ENCODE measurements at places on chromosomes 16 and 17.
A peak's percentile ranks its signal among the peaks of the same experiment; 100 is the strongest.

GRCh38 chr17:83132251-83133081 lies 53.1 kb downstream of the METRNL start:
- no peak for DNase-seq

GRCh38 chr16:28053461-28053860 lies 10.1 kb downstream of the GSG1L start:
- DNase-seq = no peak

DNA sequence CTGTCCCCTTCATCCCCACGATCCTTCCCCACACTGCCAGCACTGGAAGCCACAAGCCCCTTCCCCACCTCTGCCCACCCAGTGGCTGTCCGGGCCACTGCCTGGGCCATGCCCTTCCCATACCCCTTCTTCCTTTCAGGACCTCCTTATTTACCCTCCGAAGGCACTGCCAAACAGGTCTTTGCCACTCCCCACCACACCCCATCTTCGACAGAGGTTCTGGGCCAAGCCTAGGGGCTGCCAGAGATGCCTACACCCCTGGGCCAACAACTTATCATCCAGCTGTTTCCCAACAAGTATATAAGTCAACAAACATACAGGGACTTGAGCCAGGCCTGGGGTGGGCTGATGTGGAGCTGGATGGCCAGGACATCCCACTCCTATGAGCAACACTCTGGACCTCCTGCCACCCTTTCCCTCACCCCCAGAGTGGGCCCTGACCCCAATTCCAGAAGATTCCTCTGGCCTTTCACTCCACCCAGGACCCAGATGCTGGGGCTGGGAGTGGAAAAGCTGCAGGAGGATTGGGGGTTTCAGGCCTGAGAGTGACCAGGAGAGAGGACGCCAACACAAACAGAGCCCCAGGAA lies 1.5 kb upstream of the PPP1R1B start:
- no peak for DNase-seq

DNA sequence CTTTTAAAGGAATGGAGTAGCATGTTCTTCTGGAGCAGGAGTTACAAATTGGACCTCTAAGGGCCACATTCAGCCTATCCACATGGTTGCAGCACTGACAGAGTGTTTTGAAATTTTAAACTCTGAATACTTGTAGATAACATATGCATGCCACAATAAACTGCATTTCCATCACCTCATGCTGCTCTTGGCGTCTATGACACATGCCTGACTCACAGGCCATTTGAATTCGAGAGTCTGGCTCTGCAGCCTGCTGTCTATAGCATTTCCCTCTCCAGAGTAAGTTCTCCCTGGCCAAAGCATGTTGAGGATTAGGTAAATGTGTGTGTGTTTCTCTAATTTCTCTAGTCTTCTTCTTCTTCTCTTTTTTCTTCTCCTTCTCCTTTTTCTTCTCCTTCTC lies 28.7 kb upstream of the MYOCD start:
- DNase-seq = peak; percentile 93

DNA sequence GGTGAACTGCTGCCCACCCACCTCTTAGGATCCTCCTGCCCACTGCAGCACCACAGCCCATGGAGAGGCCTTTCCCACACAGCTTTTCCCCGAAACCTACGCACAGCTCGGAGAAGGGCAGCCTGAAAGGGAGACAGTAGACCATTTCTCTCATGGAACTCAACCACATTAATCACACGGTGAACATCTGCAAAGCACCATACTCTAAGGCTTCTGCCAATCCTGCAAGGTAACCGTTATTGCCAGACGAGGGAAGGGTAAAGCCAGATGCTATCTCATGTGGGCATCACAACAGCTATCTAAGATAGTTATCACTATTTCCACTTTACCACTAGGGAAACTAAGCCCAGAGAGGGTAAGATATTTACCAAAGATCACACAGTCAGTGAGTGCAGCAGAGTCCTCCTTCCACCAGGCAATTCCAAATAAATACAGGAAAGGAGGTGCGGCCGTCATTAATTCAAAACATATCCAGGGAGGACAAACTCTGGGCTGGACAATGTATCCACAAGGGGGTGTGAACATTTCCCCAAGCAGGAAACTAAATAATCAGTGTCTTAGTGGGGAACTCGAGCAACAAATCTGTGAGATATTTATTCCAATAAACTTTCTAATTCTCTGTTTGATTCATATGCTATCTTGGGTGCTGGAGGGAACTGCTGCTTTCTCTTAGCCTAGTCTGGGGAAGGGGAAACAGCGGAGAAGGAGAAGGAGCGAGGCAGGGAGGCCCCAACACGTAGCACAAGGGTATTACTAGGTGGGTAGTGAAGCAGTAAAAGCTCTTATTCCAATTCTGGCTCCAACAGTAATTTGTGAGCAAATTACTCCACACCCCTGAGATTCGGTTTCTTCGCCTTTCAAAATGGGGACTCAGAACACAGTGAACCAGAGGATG lies 723 bp downstream of the TMEM186 start:
- no peak for DNase-seq

DNA sequence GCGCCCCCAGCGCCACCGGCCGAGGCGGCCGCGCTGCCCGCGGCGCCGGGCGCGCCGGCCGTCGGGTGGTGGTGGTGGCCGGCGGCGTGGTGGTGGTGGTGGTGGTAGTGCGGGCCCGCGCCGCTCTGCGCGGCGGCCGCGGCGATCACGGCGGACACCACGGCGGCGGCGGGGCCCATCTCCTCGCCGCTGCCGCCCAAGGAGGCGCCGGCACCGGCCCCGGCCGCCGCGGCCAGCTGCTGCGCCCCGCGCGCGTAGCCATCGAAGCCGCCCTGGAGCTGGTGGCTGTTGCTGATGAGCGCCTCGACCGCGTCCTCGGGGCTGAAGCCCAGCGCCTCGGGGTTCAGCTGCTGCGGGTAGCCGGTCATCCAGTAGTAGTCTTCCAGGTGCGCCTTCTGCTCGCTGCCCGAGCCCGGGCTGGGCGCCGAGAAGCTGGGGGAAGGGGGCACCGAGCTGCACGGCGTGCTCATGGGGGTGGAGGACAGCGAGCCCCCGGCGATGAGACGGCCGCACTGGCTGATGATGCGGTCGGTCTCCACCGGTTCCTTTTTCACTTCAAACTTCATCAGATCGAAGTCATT lies 1.2 kb downstream of the MAF start:
- DNase-seq = no peak

- DNase-seq = peak; percentile 99
Measured at GRCh38 chr16:85395207-85395912, 217.8 kb upstream of the GSE1 start.

DNA sequence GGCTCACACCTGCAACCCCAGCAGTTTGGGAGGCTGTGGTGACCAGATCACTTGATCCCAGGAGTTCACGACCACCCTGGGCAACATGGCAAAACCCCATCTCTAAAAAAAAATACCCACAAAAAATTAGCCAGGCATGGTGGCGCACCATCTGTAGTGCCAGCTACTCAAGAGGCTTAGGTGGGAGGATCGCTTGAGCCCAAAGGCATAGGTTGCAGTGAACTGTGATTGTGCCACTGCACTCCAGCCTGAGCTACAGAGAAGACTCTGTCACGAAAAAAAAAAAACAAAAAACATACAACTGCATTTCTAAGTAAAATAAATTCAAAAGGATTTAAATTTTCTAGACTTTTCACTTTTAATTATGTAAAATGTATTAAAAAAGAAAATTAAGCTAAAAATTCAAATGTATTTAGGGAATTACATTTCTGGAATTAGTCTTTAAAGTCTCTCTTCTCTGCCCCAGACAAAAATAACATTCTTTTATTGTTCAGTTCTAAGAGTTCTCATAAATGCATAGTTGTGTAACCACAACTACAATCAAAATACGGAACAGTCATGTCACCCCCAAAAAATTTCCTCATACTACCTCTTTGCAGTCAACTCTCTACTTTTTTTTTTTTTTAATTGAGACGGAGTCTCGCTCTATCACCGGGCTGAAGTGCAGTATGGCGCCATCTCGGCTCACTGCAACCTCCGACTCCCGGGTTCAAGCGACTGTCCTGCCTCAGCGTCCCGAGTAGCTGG lies 14.1 kb downstream of the FAM222B start:
- peak; percentile 51 for DNase-seq

DNA sequence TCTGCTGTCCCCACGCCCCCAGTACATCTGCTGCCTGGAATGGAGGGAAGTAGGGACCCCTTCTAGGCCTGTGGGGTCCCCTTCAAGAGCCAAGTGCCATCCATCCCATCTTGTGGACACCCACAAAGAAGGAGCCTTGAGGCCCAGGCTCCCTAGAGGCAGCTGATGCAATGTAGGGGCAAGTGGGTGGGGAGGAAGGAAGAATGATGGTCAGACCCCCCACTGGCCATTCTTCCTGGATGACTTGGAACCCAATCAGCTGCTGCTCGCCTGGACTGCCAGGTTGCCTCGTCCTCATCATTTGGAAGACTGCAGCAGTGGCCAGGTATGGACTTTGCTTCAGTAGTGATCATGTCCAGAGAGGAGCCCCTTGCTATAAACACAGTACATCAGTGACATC lies 48.9 kb downstream of the SMPD3 start:
- no peak for DNase-seq

DNA sequence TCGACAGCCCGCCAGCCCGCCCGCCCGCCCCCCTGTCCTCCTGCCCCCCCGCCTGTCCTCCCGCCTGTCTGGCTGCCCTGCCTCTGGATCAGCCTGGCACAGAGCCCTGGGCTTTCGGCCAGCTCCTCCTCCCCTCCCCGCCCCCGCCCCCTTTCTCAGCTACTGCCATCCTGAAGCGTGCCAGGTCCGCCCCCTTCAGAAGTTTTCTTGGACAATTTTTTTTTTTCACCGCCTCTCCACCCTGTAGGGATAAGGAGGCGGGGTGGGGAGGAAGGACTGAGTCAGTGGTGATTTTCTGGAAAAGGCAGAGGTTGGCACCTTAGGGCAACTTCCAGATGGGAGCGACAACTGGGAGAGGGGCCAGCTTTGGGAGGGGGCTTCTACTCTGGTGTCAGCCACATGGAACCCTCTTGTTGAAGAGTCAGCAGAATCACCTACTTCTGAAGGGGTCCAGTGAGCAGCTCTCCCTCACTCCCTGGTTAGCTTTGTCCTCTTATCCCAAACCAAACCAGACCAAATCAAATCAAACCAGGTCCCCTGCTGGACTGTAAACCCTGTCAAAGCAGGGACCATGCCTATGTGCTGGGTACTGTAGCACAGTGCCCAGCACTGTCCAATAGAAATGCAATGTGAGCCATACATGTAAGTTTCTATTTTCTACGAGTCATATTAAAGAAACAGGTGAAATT lies 19.7 kb downstream of the IGF2BP1 start:
- peak; percentile 87 for DNase-seq

GRCh38 chr17:48621410-48622392 lies 4.5 kb downstream of the HOXB9 start:
- no peak for DNase-seq

GRCh38 chr17:80360396-80360795 lies 54.6 kb upstream of the ENDOV start:
- DNase-seq = no peak

DNA sequence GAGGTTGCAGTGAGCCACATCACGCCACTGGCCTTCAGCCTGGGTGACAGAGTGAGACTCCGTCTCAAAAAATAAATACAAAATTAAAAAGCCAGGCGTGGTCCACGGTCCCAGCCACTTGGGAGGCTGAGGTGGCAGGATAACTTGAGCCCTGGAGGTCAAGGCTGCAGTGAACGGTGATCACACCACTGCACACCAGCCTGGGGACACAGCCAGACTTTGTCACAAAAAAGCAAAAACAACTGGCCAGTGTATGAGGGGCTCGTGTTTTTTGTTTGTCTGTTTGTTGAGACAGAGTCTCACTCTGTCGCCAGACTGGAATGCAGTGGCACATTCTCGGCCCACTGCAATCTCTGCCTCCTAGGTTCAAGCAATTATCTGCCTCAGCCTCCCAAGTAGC lies 1.2 kb upstream of the UBB start:
- DNase-seq = no peak

DNA sequence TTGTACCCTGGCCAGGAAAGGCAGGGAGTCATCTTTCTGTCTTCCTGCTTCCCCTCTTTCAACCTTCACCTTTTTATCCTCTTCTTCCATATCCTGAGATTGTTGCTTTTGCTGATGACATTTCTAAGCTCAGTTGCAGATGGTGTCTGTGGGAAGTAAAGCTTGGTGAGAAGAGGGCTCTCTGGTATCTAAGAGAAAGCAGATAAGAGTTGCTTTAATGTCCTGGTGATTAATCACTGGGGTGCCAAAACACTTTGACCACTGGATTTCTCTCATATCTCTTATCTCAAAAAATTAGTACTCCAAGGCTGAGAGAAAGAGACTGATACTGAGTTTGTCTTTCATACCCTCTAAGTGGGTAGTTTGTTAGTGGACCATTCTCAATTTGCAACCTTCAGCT lies 71.3 kb downstream of the NEUROD2 start:
- DNase-seq = peak; percentile 39

DNA sequence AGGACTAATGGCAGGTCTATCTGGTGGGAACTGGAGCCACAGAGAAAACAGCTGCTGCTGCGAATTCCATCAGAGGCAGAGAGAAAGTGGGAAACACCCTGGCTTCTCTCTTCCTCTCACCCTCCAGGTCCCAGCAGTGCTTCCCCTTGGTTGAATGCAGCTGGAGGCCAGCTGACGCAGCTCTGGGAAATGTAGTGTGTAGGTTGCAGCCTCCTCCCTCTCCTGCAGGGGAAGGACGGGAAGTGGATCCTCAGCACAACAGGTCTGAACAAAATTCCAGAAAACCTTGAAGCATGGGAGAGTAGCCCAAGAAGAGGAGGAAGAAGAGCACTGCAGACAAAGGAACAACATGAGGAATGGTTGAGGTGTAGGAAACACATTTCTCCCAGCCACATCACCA lies 67.8 kb upstream of the MMP2 start:
- DNase-seq = no peak

DNA sequence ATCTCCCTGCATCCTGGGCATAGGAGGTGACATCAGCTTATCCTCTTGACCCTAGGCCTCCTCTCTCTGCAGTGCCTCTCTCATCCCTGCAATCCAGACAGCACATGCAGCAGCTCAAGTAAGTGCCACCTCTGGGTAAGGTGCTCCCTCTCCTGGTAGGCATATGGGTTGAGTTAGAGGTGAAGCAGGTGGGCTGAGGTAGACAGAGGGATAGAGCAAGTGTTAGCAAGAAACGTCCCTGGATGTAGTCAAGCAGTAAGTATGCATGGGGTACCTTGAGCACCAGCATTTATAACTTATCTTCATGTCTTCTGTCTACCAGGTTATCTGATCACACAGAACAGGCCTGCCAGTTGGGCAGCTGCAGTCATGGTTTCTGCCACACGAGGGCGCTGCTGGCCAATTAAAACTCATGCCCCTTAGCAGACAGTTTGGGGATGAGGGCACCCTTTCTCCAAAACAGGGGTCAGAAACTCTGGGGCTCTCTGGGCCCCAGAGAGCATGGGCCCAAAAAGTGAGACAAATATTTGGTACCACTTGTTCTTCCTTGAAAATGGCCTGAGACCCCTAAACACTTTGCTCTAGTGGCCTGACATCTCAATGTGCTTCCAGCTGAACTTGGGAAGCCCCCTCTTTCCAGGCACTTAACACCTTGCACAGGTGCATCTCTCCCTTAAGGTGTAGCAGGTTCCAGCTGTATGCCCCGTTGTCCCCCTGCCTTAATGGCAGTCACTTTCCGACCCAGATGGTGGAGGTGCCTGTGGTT lies 59.8 kb downstream of the NEUROD2 start:
- DNase-seq = peak; percentile 40

- peak; percentile 10 for DNase-seq
Measured at GRCh38 chr17:5429191-5429887, 9.4 kb downstream of the RPAIN start.
